Muscle of back (tissue), 13 donors: ENCODE measurements at places on chromosomes 1 and 21. TPM values are rescaled to one million over a fixed set of nuclear protein-coding genes. Genes with fewer than 3 reads are reported as not detected.

The RALGPS2 gene
- 40.9 TPM for polyA plus RNA-seq

DNA sequence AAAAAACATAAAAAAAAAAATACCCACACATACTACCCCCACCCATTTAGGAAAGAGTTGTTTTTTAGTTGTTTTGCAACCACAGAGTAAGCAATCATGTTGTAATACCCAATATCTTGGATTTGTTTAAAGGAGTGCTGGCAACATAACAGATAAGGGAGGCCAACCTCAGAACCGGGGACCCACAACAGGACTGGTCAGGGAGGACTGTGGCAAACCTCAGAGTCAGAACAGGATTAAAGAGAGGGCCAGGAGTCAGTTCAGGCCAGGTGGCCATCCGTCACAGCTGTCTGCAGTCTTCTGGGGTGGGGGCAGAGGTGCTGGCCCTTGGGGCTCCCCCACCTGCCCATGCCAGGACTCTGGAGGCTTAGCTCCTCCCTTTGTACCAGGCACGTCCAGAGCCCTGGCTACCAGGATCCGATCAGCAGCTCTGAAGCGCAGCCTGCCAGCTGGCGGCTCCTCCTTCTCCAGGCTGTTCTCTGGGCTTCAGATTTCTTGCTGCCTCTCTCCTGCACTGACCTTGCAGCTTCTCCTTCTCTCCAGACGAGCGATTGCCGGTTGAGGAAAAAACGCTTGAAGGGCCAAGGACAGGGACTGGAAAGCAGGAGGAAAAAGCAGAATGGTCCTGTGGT lies 7.9 kb downstream of the H6PD start:
- DNase-seq = peak; percentile 59

GRCh38 chr1:164534863-164535610 lies 23.9 kb upstream of the PBX1 start:
- no peak for DNase-seq

- DNase-seq = no peak
Observed at GRCh38 chr1:45536886-45537285, 13.7 kb upstream of the AKR1A1 start.
